Neural crest cell (in vitro differentiated cells): ENCODE measurements at places on chromosomes 7 and 10.

DNA sequence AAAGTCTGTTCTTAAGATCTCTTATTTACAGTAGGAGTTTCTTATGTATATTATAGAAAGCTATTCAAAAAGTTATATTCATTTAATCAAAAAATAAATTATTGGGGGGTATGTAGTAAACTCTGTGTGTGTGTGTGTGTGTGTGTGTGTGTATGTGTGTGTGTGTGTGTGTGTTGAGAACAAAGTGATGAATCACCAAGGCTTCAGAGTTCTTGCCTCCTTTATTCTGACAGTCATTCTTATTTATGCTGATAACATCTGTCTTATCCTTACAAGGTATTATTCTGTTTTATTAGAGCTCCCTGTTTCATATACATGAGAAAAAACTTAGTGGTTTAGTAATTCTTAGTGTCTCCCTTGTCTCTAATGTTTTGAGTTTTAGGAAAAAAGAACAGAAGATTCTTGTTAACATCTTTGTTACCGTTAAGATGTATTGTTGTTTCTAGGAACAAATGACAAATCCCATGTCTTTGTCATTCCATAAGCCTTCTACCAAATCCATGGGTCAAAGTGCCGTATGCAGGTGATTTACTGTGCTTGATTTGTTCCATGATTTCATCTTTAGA is 424.0 kb downstream of the EXOC4 start:
- no peak for DNase-seq

- no peak for DNase-seq
Measured at GRCh38 chr10:85613391-85613790, 753.2 kb downstream of the GRID1 start.

GRCh38 chr10:15632456-15633091 is 87.1 kb downstream of the ITGA8 start:
- no peak for DNase-seq

DNA sequence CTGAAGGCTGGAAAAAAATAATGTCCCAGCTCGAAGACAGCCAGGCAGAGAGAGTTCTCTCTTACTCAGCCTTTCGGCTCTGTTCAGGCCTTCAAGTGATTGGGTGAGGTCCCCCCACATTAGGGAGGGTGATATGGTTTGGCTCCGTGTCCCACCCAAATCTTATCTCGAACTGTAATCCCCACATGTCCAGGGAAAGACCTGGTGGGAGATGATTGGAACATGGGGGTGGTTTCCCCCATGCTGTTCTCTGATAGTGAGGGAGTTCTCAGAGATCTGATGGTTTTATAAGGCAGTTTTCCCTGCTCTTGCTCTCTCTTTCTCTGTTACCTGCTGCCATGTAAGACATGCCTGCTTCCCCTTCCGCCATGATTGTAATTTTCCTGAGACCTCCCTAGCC is 36.6 kb upstream of the LEP start:
- no peak for DNase-seq

DNA sequence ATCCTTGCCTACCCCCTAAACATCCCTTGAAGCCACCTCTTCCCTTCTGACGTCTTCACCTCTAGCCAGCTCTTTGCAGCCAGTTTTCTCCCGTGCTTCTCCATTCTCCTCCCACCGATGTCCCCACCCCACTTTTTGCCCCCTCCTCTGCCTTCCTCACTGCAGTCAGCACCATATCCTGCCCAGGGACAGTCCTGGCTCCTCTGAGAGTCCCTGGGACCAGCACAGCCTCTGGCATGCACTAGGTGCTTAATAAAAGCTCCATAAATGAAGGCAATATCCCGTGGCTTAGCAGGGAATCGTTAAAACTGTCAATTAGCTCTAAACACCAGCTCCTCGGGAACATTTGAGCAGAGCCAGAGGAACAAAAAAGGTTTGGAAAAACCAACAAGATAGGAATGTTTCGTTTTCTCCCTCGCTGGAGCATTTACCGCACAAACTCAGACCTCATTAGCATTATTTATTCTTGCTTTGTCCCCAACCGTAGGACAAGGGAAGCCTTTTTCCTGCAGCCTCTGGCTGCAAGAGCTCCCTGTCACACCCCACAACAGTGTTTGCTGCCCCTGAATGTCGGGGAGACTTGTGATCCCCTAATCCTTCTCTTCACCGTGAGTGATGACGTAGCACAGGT is 16.1 kb downstream of the MYL10 start:
- DNase-seq = no peak

- no peak for DNase-seq
Measured at GRCh38 chr7:138979988-138980562, 1.1 kb downstream of the KIAA1549 start.

DNA sequence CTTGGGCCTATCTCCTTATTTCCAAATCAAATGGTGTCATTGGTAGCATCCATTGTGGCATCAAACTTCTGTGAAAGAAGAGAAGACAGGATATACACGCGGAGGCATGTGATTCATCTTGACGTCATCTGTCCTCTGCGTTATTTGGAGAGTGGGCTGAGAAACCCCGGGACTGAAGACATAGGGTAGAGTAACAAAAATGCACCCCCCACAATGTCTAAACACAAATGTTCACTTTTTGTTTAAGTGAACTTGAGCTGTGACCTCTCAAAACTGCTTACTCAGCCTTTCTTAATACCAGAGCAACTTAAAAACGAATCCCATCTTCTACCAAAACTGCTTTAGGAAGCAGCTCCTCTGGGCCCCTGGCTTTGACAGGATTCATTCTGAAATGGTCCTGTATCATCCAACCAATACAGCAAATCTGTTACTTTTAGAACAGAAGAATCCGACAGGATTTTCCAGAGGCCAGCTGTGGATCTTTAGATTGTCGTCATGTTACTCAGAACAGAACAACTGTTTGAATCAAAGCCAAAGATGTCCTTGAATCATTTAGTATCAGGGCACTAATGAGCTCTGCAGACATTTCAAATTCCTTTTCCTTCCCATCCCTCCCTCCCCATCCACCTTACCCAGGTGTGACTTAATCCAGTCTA is 438.1 kb downstream of the SUGCT start:
- DNase-seq = no peak
